ENCODE measurements at places on chromosomes 11 and 22. TPM values are rescaled to one million over a fixed set of nuclear protein-coding genes. Genes with fewer than 3 reads are reported as not detected.

Gene FZD4
- polyA plus RNA-seq: 0.61 TPM

Gene CASP1
- polyA plus RNA-seq: 0.34 TPM

Gene DEUP1
- not detected for polyA plus RNA-seq

Gene KCNJ1
- polyA plus RNA-seq: 0.03 TPM

Gene PDE2A
- 0.62 TPM for polyA plus RNA-seq

Gene TMEM151A
- polyA plus RNA-seq: 1.8 TPM

Gene ANO1
- polyA plus RNA-seq: 0.27 TPM

Gene MLC1
- polyA plus RNA-seq: not detected

Gene KRTAP5-2
- polyA plus RNA-seq: not detected

Gene SYT12
- polyA plus RNA-seq: 6.6 TPM

Gene PIH1D2
- 1.2 TPM for polyA plus RNA-seq

Gene CABP7
- polyA plus RNA-seq: 0.15 TPM

Gene SAA2
- polyA plus RNA-seq: not detected

Gene COMT
- polyA plus RNA-seq: 113 TPM

Gene KREMEN1
- polyA plus RNA-seq: 2.5 TPM

Gene OR8D1
- polyA plus RNA-seq: not detected

Gene KRTAP5-10
- polyA plus RNA-seq: not detected

Gene CARD16
- not detected for polyA plus RNA-seq

Gene SNX19
- polyA plus RNA-seq: 13.4 TPM

Gene CASP4
- 6.3 TPM for polyA plus RNA-seq

Gene NAALAD2
- not detected for polyA plus RNA-seq

Gene LMNTD2
- polyA plus RNA-seq: 3.5 TPM

Gene PYGM
- 0.39 TPM for polyA plus RNA-seq

Gene IL17RA
- 4.4 TPM for polyA plus RNA-seq

Gene OR5A1
- polyA plus RNA-seq: not detected

Gene MYOD1
- not detected for polyA plus RNA-seq

Gene SEC14L6
- not detected for polyA plus RNA-seq

Gene DDX10
- 46.9 TPM for polyA plus RNA-seq

Gene PTGDR2
- 0.07 TPM for polyA plus RNA-seq

Gene TSPO
- polyA plus RNA-seq: 83.2 TPM

Gene TRIM29
- polyA plus RNA-seq: 3.1 TPM

Gene SEPTIN5
- 10.8 TPM for polyA plus RNA-seq

Gene PLAAT5
- 0.08 TPM for polyA plus RNA-seq

Gene CFAP300
- 7.6 TPM for polyA plus RNA-seq

Gene ACCSL
- not detected for polyA plus RNA-seq

Gene MMP3
- not detected for polyA plus RNA-seq

Gene GP1BB
- 1.1 TPM for polyA plus RNA-seq

Gene PRMT3
- 32.4 TPM for polyA plus RNA-seq

Gene POGLUT3
- polyA plus RNA-seq: 15.3 TPM

Gene DERL3
- 0.40 TPM for polyA plus RNA-seq

Gene SNX32
- polyA plus RNA-seq: 0.08 TPM

Gene ANKK1
- 0.03 TPM for polyA plus RNA-seq

Gene PC
- 45.9 TPM for polyA plus RNA-seq

Gene FOLR2
- polyA plus RNA-seq: not detected

Gene XKR3
- not detected for polyA plus RNA-seq

Gene MAJIN
- not detected for polyA plus RNA-seq

Gene KCNE3
- polyA plus RNA-seq: 0.23 TPM

Gene SPTY2D1
- 14.9 TPM for polyA plus RNA-seq

Data from A549 (cell line).